ENCODE measurements at places on chromosomes 2 and 18. TPM values are rescaled to one million over a fixed set of nuclear protein-coding genes. Genes with fewer than 3 reads are reported as not detected.

DNA sequence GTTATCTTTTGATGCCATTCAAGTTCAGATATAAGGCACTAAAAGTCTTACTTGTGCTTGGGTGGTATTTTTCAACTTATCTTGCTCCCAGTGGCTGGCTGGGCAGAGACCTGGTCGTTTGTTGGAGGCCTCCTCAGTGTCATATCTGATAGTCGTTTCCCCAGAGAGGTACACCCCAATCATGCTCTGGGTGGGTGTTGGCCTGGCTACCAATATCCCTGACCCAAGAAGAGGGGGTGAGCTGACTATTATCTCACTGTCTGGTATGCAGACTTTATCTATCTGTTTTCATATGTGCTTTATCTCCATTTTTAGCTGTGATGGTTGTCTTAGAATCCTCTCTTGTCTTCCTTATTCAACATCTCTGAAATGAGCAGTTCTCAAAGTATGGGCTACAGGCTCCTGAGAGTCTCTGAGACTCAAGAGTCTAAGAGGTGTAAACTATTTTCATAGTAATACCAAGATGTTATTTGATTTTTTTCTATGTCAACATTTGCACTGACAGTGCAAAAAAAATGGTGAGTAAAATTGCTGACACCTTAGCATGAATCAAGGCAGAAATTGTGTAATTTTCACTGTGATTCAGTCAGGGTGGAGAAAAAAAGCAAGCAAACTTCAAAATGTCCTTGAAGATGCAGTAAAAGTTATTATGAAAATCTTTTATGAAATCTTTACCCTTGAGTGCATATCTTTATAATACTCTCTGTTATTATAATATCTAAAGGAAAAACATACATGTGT lies 12.3 kb upstream of the PLEK start:
- H3K4me3 ChIP-seq, result no peak overlapping the region
- H3K27ac ChIP-seq, result no peak overlapping the region
- no peaks in the 10 kb centered on the region for H3K4me1 ChIP-seq
- no peaks in the 10 kb centered on the region for H3K36me3 ChIP-seq

KCNK3 gene
- total RNA-seq, result not detected

GRCh38 chr2:41698678-41699422 lies 349.0 kb upstream of the PKDCC start:
- H3K36me3 ChIP-seq, result no peaks in the 10 kb centered on the region
- no peak for DNase-seq
- no peaks in the 10 kb centered on the region for H3K27me3 ChIP-seq
- no peak overlapping the region for H3K27ac ChIP-seq

CRYBA2 gene
- not detected for total RNA-seq

DNA sequence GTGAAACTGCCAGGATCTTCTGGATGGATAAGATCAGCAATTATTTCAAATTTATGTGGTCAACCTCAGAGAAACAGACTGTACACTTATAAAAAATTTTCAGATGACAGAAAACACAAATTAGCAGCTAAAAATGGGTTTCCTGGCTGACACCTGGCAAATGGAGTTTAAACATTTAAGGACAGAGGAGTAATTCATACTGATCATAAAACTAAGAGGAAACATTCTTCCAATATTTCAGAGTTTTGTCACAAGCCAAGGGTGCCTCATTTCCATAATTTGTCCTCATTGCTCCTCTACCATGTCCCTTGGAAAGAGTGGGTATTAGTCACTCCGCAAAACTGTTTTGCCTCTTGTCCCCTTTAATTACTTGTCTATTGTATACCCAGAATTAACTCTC lies 70.2 kb downstream of the TMEFF2 start:
- no peaks in the 10 kb centered on the region for H3K36me3 ChIP-seq
- no peak for DNase-seq
- H3K4me3 ChIP-seq, result no peak overlapping the region
- no peaks in the 10 kb centered on the region for H3K4me1 ChIP-seq
- H3K27me3 ChIP-seq, result no peaks in the 10 kb centered on the region

ANKRD44 gene
- total RNA-seq, result 296 TPM

- H3K27ac ChIP-seq, result no peak overlapping the region
- H3K27me3 ChIP-seq, result peaks cover 5% of the 10 kb centered on the region
- H3K4me3 ChIP-seq, result no peak overlapping the region
- H3K36me3 ChIP-seq, result no peaks in the 10 kb centered on the region
- DNase-seq, result no peak
- no peaks in the 10 kb centered on the region for H3K4me1 ChIP-seq
Measured at GRCh38 chr2:149040451-149040850, 2.0 kb downstream of the LYPD6B start.

UGT1A5 gene
- total RNA-seq, result not detected

DNA sequence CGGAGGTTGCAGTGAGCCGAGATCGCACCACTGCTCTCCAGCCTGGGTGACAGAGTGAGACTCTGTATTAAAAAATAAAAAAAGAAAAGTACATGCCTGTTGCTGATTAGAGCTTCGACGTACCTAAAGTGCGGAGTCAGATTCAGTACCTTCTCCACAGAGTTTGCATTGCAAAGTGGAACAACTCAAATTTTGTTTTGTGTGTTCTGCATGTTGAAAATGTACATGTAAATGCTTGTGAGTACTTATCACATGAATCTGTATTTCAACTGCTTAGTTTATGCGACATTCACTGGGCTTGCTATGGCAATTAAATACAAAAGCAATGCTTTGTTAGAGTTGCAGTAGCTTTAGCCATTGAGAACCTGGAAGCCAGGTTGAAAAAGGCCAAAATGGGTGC lies 36.4 kb downstream of the ACTR2 start:
- no peaks in the 10 kb centered on the region for H3K27me3 ChIP-seq
- H3K27ac ChIP-seq, result no peak overlapping the region
- no peak for DNase-seq

DNA sequence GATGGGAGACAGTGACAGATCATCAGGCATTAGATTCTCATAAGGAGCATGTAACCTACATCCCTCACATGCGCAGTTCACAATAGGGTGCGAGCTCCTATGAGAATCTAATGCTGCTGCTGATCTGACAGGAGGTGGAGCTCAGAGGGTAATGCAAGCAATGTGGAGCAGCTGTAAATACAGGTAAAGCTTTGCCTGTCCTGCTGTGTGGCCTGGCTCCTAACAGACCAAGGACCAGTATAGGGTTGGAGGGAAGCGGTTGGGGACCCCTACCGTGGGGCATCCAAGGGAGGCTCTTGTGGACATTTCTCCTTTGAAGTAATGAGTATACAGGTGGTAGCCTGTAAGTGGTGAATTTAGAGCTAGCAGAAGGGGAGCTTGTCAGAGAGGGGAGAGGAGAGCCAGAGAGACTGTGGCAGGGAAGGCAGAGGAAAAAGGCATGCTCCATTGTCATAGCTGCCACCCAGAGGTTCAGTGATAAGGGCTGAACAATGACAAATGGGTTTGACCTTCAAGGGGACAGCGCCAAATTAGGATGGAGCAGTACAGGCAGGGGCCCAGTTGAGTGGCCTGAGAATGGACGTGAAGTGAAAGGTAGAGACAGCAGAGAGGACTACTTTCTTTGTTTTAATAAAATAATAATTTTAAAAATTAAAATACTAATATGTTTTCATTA lies 15.2 kb upstream of the TMBIM1 start:
- H3K4me1 ChIP-seq, result no peaks in the 10 kb centered on the region
- no peak overlapping the region for H3K4me3 ChIP-seq
- H3K36me3 ChIP-seq, result no peaks in the 10 kb centered on the region
- DNase-seq, result no peak
- no peaks in the 10 kb centered on the region for H3K27me3 ChIP-seq
